ENCODE measurements at places on chromosomes 7 and 10.

- no peak for DNase-seq
Observed at GRCh38 chr7:4631380-4632179, 50.5 kb upstream of the FOXK1 start.

DNA sequence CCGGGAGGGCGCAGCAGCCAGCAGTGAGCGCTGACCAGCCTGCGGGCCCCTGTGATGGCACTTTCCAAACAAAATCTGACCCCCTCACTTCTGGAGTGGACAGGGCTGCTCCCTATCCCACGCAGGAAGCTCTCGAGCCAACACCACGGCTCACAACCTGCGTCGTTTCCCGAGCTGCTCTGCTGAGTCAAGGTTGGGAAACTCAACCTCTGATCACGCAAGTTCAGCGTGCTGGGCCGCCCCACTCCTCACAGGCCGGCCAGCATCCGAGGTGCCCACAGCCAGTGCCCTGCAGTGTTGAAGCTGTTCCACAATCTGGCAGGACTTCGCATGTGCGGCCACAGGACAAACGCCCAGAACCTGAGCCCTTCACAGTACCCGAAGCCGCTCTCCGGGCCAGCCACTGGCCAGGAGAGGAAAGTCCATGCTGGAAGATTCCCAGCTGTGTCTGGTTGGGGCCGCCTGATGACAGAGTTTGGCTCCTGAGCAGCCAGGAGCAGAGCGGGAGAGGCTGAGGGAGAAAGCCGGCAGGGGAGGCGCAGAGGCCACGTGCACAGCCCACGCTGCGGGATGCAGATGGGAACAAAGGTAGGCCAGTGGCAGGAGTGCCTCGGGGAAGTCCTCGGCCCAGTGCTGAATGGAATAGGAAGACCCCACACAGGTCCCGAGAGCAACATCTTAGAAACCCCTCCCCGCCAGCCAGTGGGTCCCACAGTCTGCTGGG, 263.3 kb upstream of the TCERG1L start:
- DNase-seq: no peak

DNA sequence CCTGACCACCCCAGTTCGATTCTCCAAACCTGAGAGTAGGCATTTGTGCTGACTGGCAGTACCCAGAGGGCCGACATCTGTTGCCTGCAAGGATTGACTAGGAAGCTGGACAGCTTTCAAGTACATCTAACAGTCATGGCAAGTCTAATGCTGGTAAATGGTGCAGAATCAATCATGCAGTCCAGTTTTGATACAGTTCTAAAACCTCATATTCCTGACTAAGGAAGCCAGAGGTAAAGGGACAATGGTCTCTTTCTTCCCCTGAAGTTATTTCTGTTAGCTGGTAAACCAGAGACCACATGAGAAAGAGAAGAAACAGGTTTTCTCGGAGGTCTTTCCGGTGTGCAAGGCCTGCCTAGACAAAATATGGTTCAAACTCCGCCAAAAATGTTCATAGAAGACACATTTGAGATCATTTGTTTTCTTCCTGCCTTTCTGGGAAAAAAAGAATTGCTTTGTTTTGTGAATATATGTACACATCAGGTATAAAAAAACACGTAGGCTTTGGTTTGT, 97.1 kb downstream of the WDR37 start:
- no peak for DNase-seq

GRCh38 chr7:129468087-129468486, 33.9 kb downstream of the STRIP2 start:
- DNase-seq: no peak

GRCh38 chr7:115965796-115966475, 64.6 kb downstream of the TFEC start:
- DNase-seq: no peak

DNA sequence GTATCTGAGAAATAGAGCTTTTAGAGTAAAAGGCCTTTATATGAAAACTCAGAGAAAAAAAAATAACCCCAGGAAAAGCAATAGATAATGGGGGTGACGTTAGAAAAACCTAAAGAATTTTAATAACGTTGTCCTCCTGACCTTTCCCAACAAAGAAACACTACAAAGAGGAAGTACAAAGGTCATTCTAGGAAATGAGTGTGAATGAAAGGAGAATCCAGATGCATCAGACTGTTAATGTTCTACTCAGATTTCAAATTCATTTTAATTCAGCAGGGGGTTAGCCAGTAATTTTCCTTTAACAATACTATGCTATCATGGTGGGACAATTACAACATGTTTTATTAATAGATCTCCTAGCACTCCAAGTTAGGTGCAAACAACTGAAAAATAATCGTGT, 73.8 kb upstream of the CDK1 start:
- DNase-seq: no peak

DNA sequence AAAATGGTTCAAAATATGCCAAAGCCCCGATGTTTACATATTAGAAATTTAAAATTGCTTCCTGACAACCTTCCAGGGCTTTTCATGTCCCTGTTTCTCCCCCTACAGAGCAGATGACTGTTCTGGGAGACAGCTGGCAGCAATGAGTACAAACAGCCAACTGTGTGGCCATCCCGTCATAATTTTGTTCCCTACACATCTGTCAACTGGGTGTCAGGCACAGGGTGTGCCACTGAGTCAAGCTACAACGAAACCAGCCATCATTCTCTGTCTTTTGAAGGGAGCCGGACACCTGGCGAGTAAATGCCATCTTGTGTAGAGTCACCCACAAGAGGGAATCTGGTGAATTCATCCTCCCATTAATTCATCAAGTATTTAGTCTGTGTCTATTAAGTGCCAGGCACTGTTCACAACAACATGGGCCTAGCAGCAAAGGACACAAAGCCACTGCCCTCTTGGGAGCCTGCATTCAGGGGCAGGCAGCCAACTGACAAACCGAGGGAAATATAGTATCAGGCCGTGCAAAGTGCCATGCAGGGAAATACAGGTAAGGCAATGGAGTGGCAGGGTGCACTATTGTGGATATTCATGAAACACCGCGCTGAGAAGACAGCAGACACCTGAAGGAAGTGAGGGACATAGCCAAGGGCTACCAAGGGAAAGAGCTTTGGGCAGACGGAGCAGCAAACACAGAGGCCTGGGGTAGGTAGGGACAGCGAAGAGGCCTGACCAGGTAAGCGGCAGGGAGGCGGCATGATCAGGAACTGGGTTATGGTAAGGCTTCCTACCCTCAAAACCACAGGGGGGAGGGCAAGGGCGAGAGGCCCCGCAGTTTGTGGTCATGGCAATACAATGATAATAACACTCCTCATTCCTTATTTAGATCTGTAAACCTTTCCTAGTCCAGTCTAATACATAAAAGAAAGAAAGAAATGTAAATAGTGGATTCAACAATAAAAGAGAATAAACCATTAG, 213.6 kb downstream of the FAM107B start:
- DNase-seq: no peak

DNA sequence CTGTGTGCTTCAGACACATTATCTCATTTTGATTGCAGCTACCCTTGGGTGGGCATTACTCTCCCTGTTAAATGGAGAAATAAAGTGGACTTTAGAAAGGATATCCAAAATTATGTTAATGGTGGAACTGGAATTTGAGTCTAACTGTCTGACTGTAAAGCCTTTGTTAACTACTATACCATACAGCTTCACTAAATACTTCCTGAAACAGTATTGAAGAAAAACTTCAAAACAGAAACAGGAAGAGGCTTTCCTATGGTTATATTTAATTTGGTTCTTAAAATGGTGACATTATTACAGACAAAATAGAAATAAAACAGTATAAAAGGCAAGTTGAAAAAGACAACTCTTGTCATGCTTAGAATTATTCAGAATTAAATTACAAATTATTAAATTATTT, 25.0 kb downstream of the SPAG6 start:
- no peak for DNase-seq

GRCh38 chr10:96986200-96986856, 154.2 kb downstream of the LCOR start:
- no peak for DNase-seq

GRCh38 chr10:4569151-4569550, 256.9 kb upstream of the AKR1E2 start:
- no peak for DNase-seq

All from CD4-positive, alpha-beta T cell (primary cell).